ENCODE measurements at places on chromosomes 5 and 9.

- no peak for DNase-seq
Measured at GRCh38 chr9:106878081-106878837, 15.3 kb downstream of the ZNF462 start.

DNA sequence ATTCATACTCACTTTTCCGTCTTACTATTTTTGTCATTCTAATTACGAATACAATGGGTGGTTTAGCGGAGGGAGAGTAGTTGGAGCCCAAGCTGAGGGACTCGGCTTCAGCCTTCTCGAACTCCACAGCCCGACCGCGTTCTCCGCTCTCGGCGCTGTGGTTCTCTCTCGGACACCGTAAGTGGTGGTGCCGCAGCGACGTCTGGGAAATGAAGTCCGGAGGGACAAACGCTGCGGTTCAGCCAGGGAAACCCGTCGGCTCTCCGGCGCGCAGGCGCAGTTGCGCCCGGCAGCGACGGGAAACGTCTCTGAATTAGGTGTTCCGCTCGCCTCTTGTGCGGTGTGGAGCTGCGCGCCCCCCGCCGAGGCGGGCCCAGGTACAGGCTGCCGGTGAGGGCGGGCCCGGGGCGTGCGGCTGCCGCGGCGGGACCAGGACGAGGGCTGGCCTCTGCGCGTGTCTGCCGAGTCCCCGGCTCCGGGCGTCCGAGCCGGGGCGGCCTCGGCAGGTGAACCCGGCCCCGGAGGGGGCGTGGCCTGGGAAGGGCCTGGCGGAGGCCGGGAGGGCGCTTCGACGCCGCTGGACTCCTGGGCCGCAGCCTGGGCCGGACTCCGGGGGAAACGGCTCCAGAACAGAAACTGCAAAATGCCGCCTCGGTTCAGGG is at the start of gene ZNF879:
ZNF879 (plus strand) TSS at position 277 of the 662 bp plus-strand sequence. CDS start 1,201 bp downstream, outside the sequence.
- DNase-seq, result peak; percentile 89

DNA sequence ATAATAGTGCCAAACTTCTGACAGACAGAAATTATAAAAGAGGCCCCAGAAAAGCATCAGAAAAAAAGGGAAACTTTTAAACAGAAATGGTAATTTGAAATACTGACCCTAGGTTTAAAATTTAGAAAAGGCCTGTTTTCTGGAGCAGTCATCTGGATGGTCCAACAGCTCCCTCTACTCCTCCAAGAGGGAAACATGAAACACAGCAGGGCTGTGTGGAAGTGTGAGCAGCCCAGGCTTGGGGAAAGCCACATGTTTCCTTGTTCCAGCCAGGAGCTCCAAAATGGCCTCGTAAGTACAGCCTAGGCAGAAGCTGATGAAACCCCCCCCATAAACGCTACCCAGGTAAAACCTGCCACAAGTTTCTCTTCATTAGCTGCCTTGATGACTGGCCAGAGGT is 499.3 kb upstream of the ADAMTS16 start:
- no peak for DNase-seq

GRCh38 chr5:132179405-132179804 is 48.2 kb downstream of the P4HA2 start:
- no peak for DNase-seq

- no peak for DNase-seq
Measured at GRCh38 chr5:82641331-82642003, 363.3 kb upstream of the RPS23 start.

DNA sequence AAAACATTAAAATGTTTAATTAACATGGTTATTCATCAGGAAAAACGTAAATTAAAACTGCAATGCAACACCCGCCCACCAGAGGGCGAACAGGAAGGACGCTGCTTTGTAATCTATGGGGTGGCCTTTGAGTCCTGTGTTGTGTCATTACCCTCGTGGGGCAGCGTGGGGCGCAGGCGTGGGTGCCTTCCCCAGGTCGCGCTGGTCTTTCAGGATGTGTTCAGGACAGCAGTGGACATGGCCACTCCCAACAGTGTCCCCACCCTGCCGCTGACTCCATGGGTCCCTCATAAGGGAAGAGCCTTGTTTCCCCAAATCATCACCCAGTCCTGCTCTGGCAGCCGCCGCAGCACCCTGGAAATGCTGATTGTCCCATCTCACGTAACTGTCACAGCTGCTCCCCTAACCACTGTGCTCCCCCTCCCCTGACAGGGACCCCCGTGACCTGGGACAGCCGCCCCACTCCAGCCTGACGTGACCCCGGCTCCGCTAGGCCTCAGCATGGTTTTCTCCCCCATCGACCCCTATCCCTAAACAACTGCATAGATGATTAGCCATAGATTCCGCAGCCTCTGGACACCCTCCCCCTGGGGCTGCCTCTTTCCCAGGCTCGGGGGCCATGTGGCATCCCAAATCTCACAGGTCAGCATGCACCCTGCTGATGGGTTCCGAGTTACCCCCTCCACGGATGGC is 36.4 kb downstream of the GLT6D1 start:
- peak; percentile 43 for DNase-seq

GRCh38 chr5:60274747-60275146 is 381.2 kb upstream of the PDE4D start:
- no peak for DNase-seq

DNA sequence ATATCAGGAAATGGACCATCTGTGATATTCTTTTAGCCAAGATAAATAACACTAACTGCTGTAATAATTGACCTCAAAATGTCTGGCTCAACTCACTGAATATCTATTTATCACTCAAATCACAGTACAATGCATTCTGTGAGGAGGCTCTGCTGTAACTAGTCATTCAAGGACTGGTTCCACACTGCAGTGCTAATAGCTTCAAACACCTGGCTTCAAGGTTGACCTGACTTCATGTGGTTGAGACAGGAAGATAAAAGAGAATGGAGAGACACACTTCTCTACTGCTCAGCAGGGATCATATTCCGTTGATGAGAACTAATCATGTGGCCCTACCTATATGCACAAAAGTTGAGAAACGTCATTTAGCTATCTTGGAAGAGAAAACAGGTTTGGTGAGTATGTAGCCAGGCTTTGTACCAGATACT is 3.4 kb upstream of the RHOBTB3 start:
- no peak for DNase-seq

- DNase-seq, result no peak
Measured at GRCh38 chr5:159156426-159157238, 52.7 kb downstream of the RNF145 start.

DNA sequence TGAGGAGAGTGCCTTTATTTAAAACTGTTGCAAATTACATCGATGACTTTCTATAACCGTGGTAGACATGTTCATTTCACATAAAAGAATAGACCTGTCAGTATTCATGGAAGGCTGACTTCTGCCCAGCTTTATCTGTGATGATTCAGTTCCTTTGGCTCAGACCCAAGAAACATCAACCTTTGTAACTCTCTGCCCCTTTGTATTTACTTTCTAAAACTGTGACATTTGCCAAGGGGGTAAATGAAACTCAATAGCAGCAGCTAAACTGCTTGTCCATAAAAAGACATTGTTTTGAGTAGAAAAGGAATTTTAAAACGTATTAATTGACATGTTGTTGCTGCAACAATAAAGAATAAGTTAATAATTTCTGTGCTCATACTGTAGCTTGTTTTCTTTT is 137.8 kb upstream of the ANKH start:
- no peak for DNase-seq

- no peak for DNase-seq
Measured at GRCh38 chr5:92353107-92354030, 970.3 kb upstream of the ARRDC3 start.

GRCh38 chr5:109034306-109034705 is 286.6 kb downstream of the FER start:
- DNase-seq, result no peak

DNA sequence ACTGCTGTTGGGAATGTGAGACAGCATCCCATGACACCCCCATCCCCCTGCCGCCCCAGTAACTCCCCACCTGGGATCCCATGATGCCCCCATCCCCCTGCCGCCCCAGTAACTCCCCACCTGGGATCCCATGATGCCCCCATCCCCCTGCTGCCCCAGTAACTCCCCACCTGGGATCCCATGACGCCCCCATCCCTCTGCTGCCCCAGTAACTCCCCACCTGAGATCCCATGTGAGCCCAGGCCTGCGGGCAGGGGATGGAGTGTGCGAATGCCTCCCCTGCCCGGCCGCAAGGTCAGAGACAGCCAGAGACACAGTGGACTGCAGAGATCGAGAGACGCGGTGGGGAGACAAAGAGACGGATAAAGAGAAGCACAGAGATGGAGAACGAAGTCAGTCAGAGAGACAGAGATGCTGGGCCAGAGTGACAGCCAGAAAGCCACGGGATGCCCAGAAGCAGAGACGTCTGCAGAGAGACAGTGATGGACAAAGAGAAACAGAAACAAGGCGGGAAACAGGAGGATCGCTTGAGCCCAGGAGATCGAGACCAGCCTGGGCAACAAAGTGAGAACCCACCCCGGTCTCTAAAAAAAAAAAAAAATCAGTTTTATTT is 992 bp downstream of the SH2D3C start:
- DNase-seq, result no peak

Measured in stimulated activated CD8-positive, alpha-beta memory T cell treated with anti-CD3 and anti-CD28 coated beads, Interleukin-7, amount 100 ng/mL, for 1 hour (primary cell).